ENCODE measurements at places on chromosomes 2 and 18. TPM values are rescaled to one million over a fixed set of nuclear protein-coding genes. Genes with fewer than 3 reads are reported as not detected.

TCF23 gene
- 31.7 TPM for polyA plus RNA-seq

ABCG8 gene
- polyA plus RNA-seq = 0.02 TPM

STARD6 gene
- polyA plus RNA-seq = not detected

GALNT14 gene
- polyA plus RNA-seq = 1.6 TPM

ANKRD30BL gene
- polyA plus RNA-seq = 0.10 TPM

DYNAP gene
- not detected for polyA plus RNA-seq

SIX3 gene
- polyA plus RNA-seq = not detected

PROKR1 gene
- polyA plus RNA-seq = 0.03 TPM

ST3GAL5 gene
- polyA plus RNA-seq = 11.6 TPM

RANBP2 gene
- 14.5 TPM for polyA plus RNA-seq

DSG1 gene
- polyA plus RNA-seq = not detected

ABCG5 gene
- not detected for polyA plus RNA-seq

LYPD1 gene
- 1.6 TPM for polyA plus RNA-seq

ASIC4 gene
- not detected for polyA plus RNA-seq

AOX1 gene
- polyA plus RNA-seq = 105 TPM

CNRIP1 gene
- 50.2 TPM for polyA plus RNA-seq

SERPINB13 gene
- not detected for polyA plus RNA-seq

CAPN14 gene
- polyA plus RNA-seq = 0.05 TPM

RETREG2 gene
- 110 TPM for polyA plus RNA-seq

RFX8 gene
- polyA plus RNA-seq = 0.05 TPM

COBLL1 gene
- 11.5 TPM for polyA plus RNA-seq

EIF5B gene
- 17.5 TPM for polyA plus RNA-seq

PSTPIP2 gene
- 3.0 TPM for polyA plus RNA-seq

COL3A1 gene
- polyA plus RNA-seq = 289 TPM

FAM124B gene
- polyA plus RNA-seq = 3.0 TPM

CD28 gene
- 0.18 TPM for polyA plus RNA-seq

KIF3C gene
- 7.8 TPM for polyA plus RNA-seq

TTN gene
- polyA plus RNA-seq = 0.18 TPM

VIT gene
- polyA plus RNA-seq = 26.5 TPM

MREG gene
- 0.85 TPM for polyA plus RNA-seq

CBLN2 gene
- not detected for polyA plus RNA-seq

CCDC141 gene
- polyA plus RNA-seq = 0.47 TPM

ARL4C gene
- 7.5 TPM for polyA plus RNA-seq

LRP1B gene
- polyA plus RNA-seq = 0.08 TPM

SLC8A1 gene
- 1.3 TPM for polyA plus RNA-seq

FOXD4L1 gene
- polyA plus RNA-seq = not detected

GKN1 gene
- not detected for polyA plus RNA-seq

All from ovary (tissue), 10 donors.